ENCODE measurements at places on chromosomes 7 and 10.

DNA sequence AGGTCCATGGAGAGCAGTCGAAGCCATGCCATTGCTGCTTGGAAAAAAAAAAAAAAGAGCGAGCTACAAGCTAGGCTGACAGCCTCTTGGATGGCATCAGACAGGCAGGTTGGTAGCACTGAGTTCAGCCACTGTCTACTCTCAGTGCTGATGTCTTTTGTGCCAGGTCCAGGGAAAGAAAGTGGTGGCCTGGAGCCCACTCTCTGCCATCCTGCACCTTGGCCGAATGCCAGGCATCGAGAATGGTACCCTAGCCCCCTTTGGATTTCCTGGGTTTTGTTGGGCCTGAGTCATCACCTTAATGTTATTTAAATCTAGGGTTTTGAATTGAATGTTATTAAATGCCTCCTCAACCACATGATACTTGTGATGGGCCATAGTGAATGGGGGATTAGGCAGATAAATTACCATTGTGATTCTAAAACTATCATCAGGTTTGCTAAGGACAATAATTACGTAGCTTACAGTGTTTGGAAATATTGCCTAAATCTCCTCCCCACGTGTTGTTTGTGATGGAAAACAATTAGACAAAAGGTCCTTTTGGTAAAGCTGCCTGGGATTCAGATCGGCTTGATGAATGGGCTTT, 195.7 kb upstream of the GPR26 start:
- no peak for DNase-seq

- no peak for DNase-seq
Measured at GRCh38 chr10:35043796-35044344, 46.3 kb downstream of the CUL2 start.

DNA sequence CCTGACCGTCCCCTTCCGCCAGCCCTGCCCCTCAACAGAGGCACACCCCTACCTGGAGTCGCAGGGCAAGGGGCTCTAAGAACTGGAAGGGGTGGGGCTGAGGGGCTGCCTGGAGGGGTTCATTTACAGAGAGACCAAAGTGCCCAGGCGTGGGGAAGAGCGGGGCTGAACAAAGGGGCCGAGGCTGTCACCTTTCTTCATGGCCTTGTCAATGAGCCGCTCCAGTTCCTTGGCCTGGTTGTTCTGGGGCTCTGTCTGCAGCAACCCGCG, 2.3 kb upstream of the CLDN15 start:
- DNase-seq: no peak

DNA sequence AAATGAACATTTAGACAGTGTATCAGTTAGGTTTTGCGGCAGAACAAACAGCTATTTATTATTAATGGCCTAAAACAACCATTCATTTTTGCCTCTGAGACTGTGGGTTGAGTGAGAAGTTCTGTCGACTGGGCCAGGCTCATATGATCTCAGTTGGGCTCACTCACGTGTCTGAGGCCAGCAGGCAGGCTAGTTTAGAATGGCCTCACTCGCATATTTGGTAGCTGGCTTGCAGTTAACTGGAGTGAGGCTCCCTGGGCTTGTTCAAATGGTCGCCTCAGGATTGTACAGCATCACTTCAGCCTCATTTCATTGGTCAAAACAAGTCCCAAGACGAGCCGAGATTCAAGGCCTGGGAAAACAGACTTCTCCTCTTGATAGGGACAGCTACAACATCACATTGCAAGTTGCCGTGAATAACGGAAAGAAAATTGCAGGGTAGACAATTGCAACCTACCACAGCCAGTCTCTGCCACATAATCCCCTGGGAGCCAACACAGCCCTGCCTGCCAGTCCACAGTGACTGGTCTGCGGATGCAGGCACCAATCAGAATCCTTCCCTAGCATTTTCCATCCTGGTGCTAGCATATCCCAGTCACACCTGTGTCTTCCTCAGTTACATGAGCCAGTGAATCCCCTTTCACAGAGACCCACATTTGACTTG, 23.1 kb upstream of the PPIF start:
- DNase-seq: no peak

GRCh38 chr7:1909476-1909875, 239.4 kb downstream of the ELFN1 start:
- no peak for DNase-seq

GRCh38 chr10:18222866-18223265, 82.6 kb downstream of the CACNB2 start:
- no peak for DNase-seq

DNA sequence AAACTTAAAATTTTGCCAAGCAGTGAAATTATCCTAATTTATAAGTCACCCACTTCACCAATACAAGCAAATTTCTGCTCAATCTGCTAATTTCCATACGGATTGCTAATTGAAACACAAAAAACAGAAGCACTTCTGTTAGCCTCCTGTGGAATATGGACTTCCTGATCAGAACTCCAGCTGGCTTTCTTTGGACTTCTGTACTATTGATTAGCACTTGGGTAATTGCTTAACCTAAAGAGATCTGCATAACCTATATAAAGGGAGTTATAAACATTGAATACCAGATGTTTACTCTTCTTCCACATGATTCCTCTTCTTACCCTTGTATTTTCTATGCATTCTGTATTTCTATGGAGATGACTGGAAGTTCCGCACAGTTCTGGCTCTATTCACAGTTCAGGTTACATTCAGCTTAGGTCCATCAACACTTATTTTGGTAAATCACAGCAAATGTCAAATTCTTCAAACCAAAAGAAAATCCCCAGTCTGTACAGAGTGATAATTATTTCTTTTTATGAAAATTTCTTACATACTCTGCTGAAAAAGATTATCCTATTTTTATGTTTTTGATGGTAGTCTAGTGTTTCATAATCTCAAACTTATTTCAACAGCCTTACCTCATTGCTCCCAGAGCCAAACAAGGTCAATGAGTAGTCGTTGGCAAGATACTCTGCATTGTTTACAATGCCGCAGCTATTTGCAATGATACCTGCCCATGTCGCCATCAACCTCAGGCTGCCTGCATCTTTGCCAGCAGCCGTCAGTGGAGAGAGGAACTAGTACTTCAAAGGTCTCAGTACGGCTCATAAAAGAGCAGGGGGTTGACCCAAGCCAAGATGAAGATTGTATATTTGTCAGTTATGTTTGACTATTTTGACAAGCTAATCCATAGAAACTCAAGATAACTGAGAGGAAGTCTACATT, 225.6 kb downstream of the AHR start:
- DNase-seq: no peak

All from activated CD8-positive, alpha-beta memory T cell treated with anti-CD3 and anti-CD28 coated beads for 4 hours (primary cell).